ENCODE measurements at places on chromosomes 5 and 9. TPM values are rescaled to one million over a fixed set of nuclear protein-coding genes. Genes with fewer than 3 reads are reported as not detected.

Gene OR13D1
- not detected for total RNA-seq

Gene CCL28
- total RNA-seq, result 1.1 TPM

Gene GABRA1
- not detected for total RNA-seq

Gene INSL4
- not detected for total RNA-seq

Gene MZB1
- not detected for total RNA-seq

Gene SLC6A3
- 22.4 TPM for total RNA-seq

Data from glutamatergic neuron (in vitro differentiated cells).